ENCODE measurements at places on chromosomes 5 and 9. TPM values are rescaled to one million over a fixed set of nuclear protein-coding genes. Genes with fewer than 3 reads are reported as not detected.

GRCh38 chr5:139904816-139905661 lies 109.4 kb downstream of the PSD2 start:
- DNase-seq: no peak

GRCh38 chr5:73459366-73459765 lies 10.8 kb upstream of the FOXD1 start:
- DNase-seq: peak; percentile 14

- no peak for DNase-seq
These were observed 21.3 kb upstream of the KIAA1958 start for GRCh38 chr9:112465352-112465751.

DNA sequence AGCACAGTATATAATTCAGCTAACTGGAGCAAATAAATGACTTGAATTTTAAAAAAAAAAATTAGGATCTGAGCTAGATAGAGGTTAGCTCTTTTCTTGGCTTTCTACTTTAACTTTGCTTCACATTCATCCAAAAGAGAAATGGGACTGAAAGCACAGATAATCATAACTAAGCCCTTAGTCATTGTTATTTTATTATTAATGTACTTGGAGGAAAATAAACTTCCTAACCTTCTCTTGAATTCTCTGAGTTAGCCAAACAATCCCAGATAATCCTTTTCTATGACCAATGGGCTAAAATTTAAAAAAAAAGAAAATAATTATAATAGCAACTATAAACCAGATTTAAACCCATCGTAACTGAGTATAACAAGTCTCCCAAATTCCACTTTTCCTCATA lies 57.6 kb upstream of the RASA1 start:
- peak; percentile 42 for DNase-seq

DNA sequence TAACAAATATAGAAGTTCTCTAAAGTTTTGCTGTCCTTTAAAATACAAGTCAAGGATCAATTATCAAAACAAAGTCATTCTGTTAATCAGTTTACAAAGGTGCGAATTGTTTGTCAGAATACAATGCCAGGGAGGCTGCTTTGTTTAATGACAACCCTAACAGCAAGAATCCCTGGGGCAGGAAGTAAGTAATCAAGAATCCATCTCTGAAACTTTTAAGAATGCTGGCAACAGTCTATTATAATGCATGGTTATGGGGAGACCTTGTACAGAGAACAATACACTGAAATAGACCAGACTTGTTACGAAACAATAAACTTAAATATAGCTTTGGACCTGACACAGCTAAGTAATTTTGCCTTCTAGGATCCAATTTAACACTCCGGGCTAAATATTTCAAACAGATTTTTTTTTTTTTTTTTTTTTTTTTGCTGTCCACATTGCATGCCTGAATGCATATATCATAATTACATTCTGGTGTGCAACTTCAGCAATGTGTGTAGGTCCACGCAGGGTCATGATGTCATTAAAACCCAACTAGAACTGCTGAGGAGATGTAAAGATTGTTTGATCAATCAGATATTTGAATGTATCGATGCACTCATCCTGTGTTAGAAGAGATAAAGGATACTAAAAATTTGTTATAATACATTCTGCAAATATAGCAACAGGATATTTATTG lies 421.3 kb downstream of the CETN3 start:
- no peak for DNase-seq

- DNase-seq: peak; percentile 65
These were observed 12.7 kb downstream of the KCTD16 start for GRCh38 chr5:144183254-144183889.

DNA sequence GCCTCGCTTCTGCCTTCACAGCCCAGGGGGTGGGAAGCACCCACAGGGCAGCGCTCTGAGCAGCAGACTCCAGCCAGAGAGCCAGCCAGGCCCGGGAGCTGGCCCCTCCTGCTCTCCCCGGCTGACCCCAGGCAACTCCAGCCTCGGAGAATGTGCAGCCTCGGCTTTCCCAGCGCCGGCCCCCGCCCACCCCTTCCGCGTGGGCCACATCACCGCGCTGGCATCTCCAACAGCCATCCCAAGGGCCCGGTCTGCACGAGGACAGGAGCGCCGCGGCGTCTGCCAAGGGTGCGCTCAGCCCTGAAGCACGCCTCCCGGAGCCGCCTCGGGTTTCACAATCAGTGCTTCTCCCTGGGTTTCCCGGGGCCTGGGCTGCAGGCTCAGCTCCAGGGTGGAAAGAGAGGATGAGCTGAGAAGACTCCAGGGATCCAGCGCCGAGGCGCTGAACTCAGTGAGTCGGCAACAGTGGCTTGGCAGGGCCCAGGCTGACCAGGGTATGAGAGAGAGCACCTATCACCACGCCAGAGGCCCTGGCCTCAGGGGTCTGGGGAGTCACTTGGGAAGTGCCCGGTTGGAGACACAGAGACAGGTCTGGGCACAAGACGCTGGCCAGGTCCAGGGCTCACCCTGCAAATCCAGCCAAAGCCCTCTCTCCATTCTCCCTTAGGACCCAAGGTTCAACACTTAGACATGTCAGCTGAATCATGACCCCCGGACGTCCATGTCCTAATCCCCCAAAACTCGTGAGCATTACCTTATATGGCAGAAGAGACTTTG lies 79.6 kb downstream of the ADAMTS2 start:
- DNase-seq: peak; percentile 42

DNA sequence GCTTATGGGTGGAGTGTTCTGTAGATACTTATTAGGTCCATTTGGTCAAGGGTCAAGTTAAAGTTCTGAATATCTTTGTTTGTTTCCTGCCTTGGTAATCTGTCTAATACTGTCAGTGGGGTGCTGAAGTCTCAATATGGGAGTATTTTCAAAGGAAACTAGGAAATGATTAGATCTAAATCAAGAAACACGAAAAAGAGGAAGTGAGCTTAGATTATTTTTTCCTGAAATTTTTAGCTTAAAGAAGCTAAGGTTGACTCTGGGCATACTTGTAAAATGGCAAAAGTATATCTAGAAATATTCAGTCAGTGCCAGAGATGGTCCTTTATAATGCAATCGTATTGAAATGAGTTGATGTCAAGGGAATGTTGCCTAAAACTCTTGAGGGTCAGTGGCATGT lies 313.5 kb downstream of the ICE1 start:
- DNase-seq: no peak

GRCh38 chr5:139788294-139788910 lies 7.2 kb upstream of the PSD2 start:
- no peak for DNase-seq

DNA sequence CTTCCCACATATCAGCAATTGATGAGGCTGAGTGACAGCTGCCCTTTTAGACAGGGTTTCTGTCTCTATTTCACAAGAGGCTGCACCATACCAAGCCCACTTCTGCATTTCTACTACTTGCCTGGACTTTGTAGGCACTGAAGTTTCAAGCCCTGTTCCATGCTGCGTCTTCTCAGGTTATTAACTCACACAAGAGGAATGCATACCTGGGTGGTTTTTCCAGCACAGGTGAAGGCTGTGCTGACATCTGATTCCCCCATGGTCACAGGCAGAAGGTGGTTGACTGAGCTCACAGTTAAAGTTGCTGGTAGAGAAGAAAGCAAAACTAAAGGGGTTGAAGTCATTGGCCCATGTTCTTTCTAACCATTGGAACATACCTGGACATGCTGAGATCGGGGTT lies 86.6 kb downstream of the MAMDC2 start:
- DNase-seq: no peak

DNA sequence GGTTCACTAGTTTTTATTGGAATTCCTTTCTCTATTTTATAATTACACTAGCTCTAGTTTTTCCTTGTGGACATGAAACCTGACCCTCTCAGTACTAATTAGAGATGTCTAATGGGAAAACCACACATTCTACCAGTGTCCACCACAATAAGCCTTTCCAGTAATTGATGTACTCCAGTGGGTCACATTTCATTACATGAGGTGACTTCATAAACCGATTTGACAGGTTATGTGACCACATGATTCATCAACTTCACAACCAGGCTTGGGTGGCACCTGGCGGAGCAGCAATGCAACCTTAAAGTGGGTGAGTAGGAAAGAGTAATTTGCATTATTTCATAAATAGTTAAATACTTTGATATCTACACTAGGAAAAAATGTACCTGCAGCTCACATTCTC lies 284.2 kb upstream of the ADAMTS16 start:
- DNase-seq: no peak

Gene TRAF2
- total RNA-seq: 11.3 TPM

Gene MED7
- total RNA-seq: 24.7 TPM

Gene LECT2
- not detected for total RNA-seq

Gene CRHBP
- total RNA-seq: 0.11 TPM

Measured in SJSA1 (cell line).